Stimulated activated CD8-positive, alpha-beta memory T cell treated with anti-CD3 and anti-CD28 coated beads, Interleukin-12 subunit alpha, Interleukin-12 subunit beta, amount 100 ng/mL, for 4 hours (primary cell): ENCODE measurements at places on chromosomes 7 and 10.
A peak's percentile ranks its signal among the peaks of the same experiment; 100 is the strongest.

DNA sequence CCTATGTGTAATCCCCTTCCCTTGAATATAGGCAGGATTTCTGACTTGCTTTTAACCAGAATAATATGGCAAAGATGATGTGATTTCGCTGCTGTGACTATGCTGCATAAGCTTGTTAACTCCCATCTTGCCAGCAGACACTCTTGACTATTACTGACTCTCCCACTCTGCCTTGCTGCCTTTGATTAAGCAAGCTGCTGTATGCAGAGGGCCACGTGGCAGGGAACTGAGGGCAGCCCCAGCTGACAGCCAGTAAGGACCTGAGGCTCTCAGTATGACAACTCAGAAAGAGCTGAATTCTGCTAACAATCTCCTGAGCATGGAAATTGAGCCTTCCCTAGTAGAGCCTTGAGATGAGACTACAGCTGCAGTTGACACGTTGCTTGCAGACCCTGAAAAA, 279.4 kb upstream of the CACNA2D1 start:
- DNase-seq, result no peak

- DNase-seq, result no peak
Observed at GRCh38 chr7:1096156-1097119, 8.5 kb downstream of the GPER1 start.

DNA sequence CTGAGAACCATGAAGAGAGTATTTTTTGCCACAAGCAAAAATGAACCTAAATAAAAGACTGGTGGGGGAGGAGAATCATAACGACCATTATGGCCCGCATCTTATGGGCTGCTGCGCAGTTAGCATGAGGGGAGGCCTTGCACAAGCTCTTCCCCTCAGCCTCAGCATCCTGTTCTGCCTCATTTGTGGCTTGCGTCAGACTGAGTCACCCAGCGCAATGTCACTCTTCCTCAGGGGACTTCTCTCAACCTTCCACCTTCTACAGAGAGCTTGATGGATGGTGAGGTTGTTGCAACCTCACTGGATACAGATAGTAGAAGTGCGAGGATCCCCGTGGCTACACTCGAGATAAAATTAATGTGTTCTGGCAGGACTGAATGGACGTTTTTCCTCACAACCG, 16.8 kb upstream of the GPR15LG start:
- peak; percentile 37 for DNase-seq

DNA sequence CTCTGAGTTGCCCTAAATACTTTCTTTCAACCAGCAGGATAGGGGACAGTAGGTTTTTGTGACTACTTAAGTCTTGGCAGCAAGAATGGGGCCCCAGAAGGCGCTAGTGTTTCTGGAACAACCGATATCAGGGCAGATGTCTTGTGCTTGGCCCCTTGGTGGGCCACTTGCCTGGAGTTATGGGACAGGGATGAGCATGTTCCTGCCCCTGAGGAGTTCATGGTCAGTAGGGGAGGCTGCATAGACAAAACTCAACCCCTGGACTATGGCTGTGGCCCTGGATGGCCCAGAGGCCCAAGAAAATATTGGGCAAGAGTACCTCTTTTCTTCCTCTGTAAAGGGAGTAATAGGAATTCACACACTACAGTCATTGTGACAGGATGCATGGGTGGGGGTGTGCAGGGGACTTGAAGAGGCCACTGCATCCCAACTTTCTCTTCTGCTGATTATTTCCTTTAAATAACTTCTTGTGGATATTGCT, 57.7 kb upstream of the IGFBP3 start:
- DNase-seq, result no peak
